NCI-H2107 (cell line): ENCODE measurements at places on chromosomes 2 and 18.

GRCh38 chr18:5456577-5457461 is 87.0 kb downstream of the EPB41L3 start:
- DNase-seq = no peak

- no peak for DNase-seq
These were observed 12.1 kb upstream of the AMER3 start for GRCh38 chr2:130743278-130743677.

DNA sequence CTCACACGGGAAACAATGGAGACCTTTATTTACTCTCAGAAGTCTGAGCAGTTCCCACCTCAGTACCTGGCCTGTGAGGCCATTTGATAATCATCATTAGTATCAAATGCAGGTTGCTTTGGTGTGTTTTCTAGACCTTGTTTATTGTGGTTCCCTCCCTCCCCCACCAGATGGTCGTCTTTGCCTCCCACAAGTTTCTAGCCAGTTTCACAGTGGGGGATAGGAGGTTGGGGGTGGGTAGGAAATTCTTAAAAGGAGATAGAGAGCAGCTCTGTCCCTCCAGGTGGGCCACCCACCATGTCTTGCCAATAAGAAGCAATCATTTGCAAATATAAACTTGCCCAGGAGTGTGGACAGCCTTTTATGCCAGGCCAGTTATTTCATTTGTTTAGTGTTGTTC is 31.3 kb downstream of the SETBP1 start:
- DNase-seq = no peak

DNA sequence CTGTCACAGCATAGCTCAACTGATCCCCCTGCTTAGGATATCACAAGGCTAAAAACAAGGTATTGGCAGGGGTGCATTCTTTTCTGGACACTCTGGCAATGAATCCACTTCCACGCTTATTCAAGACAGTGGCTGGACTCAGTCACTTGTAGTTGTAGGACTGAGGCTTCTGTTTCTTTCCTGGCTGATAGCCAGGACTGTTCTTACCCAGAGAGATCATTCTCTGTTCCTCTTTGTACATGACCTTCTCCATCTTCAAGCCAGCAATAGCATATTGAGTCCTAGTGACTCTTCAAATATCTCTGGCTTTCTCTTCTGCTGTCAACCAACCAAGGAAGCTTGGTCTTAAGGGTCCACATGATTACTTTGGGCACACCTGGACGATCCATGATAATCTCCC is 241.3 kb downstream of the RBM43 start:
- DNase-seq = no peak

- DNase-seq = no peak
These were observed 37.0 kb downstream of the TGFA start for GRCh38 chr2:70516596-70516995.
